B cell (primary cell): ENCODE measurements at places on chromosomes 4 and X. TPM values are rescaled to one million over a fixed set of nuclear protein-coding genes. Genes with fewer than 3 reads are reported as not detected.

The PABPC4L gene
- not detected in 2 replicates for total RNA-seq

The PABPC1L2A gene
- total RNA-seq = not detected in 2 replicates

The WDFY3 gene
- 0.05 and 0.10 TPM in 2 replicates for total RNA-seq

The GPR173 gene
- total RNA-seq = 0.17 TPM in 1 of 2 replicates, not detected in the other

The SPATA4 gene
- total RNA-seq = not detected in 2 replicates

The HHIP gene
- total RNA-seq = 0.39 TPM in 1 of 2 replicates, not detected in the other

The P2RY10 gene
- total RNA-seq = 169 and 177 TPM in 2 replicates

The GNRHR gene
- not detected in 2 replicates for total RNA-seq

The HSFX4 gene
- total RNA-seq = not detected in 2 replicates

The IL13RA1 gene
- 36.1 and 36.7 TPM in 2 replicates for total RNA-seq

The GAB3 gene
- 16.5 and 17.2 TPM in 2 replicates for total RNA-seq

The CFI gene
- total RNA-seq = not detected in 2 replicates

The AFM gene
- not detected in 2 replicates for total RNA-seq

The PDGFRA gene
- not detected in 2 replicates for total RNA-seq

The ARL9 gene
- 0.17 and 0.27 TPM in 2 replicates for total RNA-seq

The TCEAL1 gene
- 15.1 and 16.7 TPM in 2 replicates for total RNA-seq

The PRR32 gene
- total RNA-seq = not detected in 2 replicates

The UGT2B11 gene
- total RNA-seq = not detected in 2 replicates

The GUCY1A1 gene
- total RNA-seq = 0.10 and 0.25 TPM in 2 replicates

The AFP gene
- total RNA-seq = not detected in 2 replicates

The DGAT2L6 gene
- total RNA-seq = not detected in 2 replicates

The ITGB1BP2 gene
- total RNA-seq = 3.7 and 4.3 TPM in 2 replicates

The SYTL4 gene
- not detected in 2 replicates for total RNA-seq

The CLOCK gene
- total RNA-seq = 14.2 and 15.2 TPM in 2 replicates

The SMIM31 gene
- not detected in 2 replicates for total RNA-seq

The CD38 gene
- 7.8 and 10.1 TPM in 2 replicates for total RNA-seq

The SH3TC1 gene
- 388 and 396 TPM in 2 replicates for total RNA-seq

The AR gene
- total RNA-seq = not detected in 2 replicates

The RAB40A gene
- total RNA-seq = 0.36 and 0.67 TPM in 2 replicates
